ENCODE measurements at places on chromosomes 3 and 15.

DNA sequence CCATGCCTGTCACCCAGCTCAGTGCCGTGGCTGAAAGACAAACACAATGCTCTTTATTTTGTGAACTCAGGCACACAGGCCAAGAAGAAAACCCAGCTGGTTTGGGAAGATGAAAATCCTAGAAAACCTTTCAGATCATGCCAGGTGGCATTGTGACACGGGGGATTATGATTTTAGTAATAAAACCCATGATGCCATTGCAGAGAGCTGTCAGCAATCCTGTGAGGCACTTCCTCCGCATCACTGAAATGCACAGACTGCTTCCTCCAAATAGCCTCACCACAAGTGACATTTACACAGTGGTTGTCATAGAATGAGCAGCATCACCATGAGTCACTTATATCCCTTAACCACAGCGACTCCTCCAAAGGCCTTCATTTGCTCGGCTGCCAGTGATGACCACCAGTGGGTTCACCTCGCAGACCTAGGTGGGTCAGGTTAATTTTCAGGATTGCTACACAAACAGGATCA is 22.7 kb downstream of the ABHD6 start:
- no peak overlapping the region for H3K4me3 ChIP-seq
- H3K27me3 ChIP-seq, result no peaks in the 10 kb centered on the region
- DNase-seq, result no peak
- peaks cover 11% of the 10 kb centered on the region for H3K36me3 ChIP-seq
- H3K4me1 ChIP-seq, result no peaks in the 10 kb centered on the region

- H3K4me3 ChIP-seq, result no peak overlapping the region
- H3K27ac ChIP-seq, result no peak overlapping the region
- no peaks in the 10 kb centered on the region for H3K27me3 ChIP-seq
- DNase-seq, result no peak
- peaks cover 12% of the 10 kb centered on the region for H3K4me1 ChIP-seq
Observed at GRCh38 chr3:108605491-108605890, 16.0 kb downstream of the DZIP3 start.

DNA sequence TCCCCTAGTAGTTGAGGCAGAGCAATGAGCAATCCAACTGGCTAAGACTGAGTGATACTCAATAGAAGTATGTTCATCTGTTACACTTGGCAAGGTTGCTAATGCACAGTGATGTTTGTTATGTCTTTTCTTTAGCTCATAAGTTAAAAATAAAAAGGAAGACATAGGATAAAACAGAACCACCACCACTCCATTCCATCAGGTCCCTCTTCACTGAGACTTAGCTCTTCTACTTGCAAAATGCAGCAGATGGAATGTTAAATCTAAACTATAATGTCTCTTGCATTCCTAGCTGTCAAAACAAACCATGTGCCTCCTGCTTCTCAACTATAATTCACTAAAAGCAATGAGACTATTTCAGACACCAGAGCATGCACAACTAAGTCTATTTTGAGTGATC is 265.6 kb upstream of the UBE2E2 start:
- H3K4me3 ChIP-seq, result no peak overlapping the region
- no peak overlapping the region for H3K27ac ChIP-seq
- no peaks in the 10 kb centered on the region for H3K36me3 ChIP-seq
- DNase-seq, result no peak
- H3K27me3 ChIP-seq, result peaks cover 11% of the 10 kb centered on the region
- H3K4me1 ChIP-seq, result peaks cover 13% of the 10 kb centered on the region

DNA sequence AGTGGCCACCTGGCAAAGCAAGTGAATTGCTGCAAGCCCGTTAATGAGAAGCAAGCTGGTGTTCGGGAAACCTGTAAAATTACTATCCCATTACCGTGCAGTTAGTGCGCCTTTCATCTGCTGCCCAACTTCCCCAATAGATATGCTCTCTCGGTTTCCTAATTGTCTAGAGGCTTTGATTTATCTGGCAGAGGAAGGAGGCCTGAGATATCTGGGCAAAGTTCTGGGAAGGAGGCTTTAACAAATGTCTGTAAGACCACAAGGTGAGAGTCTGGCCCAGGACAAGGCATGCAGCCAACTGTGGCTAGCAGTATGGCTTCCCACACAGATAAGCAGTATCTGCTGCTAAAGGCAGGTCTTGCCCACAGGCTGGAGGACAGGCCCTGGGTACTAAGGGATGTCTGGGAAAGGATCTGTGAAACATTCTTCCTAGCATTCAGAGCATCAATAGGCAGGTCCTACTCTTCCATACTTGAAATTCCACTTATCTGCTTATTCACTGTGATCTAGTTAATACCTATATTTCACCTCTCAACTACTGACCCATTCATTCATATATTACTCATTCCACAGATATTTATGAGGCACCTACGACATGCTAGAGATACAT is 130.0 kb upstream of the SLC2A2 start:
- no peaks in the 10 kb centered on the region for H3K27me3 ChIP-seq
- DNase-seq, result no peak
- no peak overlapping the region for H3K27ac ChIP-seq

DNA sequence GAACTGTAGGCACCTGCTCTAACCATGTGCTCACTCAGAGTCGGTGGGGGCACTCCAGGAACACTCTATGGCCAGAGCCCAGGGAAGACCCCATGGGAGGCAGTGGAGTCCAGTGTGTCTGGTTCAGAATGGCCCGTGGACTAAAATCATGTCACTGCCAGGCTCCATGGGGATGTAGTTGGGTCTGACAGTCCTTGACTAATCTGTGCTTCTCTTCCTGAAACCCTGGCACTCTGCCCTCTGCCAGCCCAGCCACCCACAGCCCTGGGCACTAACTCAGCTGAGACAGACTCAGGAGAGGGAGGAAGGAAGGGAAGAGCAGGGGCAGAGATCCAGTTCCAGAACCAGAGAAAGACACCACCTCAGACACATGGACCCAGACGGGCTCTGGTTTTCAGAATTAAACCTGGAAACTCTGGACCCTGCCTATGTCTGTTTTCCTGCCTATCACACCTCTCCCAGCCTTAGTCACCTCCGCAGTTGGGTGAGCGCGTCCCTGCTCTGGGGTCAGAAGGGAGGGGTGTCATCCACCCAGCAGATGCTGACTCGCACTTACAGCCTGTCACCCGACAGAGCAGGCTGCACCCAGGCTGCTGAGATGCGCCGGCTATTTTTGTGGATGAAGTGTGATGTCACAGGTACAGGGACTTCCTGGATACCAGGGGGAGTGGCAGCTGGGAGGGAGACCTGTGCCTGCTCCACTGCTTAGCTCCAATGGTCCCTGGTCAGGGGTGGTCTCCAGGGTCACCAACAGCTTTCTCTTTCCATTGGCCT is 56.8 kb upstream of the INSYN1 start:
- H3K27ac ChIP-seq, result no peak overlapping the region
- no peaks in the 10 kb centered on the region for H3K36me3 ChIP-seq
- no peaks in the 10 kb centered on the region for H3K4me1 ChIP-seq
- DNase-seq, result no peak

DNA sequence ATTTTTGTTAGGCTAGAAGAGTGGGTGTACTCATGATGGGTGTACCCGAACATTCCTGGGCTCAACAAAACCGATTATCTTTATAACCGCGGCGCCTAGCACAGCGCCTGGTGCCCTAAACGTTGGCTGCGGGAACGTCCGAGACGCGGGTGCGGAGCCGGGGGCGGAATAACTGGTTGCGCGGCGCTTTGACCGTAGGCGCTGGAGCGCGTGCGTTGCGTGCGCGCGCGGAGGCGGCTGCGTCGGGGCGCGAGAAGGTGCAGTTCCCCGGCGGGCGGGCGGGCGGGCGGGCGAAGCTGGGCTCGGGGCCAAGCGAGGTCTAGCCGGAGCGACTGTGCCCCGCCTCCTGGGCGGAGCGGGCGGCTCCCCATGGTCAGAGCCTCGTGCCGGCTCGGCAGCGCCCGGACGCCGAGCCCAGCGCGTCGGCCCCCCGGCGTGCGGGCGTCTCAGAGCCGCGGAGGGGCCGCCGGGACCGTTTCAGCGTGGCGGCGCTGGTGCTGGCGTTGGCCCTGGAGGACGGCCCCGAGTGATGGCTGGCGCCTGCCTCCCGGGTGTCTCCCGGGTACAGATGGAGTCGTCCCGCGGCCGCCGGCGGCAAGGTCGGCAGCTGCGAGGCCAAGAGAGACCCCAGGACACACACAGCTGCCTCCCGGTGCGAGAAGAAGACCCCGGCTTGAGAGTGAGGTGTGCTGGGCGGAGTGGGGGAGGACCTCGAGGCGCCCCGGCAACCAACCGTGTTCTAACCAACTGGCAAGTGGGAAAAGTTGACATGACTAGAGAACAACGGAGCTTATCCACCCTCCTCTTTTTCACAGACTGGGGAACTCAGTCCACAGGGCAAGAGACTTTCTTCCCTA is at the start of gene PLAAT1:
TSS of gene PLAAT1 (plus strand) at position 373 of the 857 bp plus-strand sequence. CDS start 14,429 bp downstream, outside the sequence.
- H3K4me1 ChIP-seq, result peaks cover 5% of the 10 kb centered on the region
- H3K4me3 ChIP-seq, result peak within 1 kb of the TSS; percentile 71
- H3K36me3 ChIP-seq, result no peaks in the 10 kb centered on the region
- no peak for DNase-seq
- no peak within 1 kb of the TSS for H3K27ac ChIP-seq
